GOT3 (cell line): ENCODE measurements at places on chromosomes 4 and X.

DNA sequence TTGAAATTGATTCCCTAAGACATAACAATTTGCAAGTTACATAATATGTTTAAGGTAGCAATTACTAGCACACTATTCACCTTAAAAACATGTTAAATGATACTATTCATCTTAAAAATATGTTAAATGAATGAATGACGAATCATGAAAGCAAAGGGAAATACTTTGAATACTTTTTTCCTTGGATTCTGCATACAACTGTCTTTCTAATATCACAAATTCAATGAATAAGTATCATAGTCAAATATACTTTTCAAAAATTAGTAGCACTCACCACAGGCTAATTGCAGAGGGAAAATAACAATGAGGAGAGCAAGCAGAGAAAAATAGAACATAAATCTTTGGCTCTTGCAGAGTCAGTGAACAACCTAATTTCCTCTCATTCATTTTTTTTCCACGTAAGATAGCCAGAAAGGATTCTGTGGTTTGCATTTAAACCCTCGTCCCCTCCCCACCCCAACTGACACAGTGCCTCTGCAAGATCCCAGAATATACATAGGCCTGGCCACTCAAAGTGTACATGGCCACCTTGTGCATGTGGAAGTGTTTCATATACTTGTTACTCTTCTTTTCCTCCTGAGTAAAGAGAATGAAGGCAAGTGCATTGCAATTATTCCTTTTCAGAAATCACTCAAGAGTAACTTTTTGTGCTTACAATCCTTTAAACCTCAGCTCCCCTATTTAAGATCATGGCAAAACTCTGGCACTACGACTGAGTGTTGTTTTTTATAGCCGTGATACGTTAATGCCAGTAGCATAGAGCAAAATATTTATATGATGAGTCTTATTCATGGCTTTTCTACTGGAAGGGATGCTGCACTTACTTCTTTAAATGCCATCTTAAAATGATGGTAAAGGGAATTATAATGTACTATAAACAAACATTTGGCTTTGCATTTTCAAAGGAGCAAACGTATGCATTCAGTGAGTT lies 236.4 kb downstream of the PDGFC start:
- DNase-seq: no peak

DNA sequence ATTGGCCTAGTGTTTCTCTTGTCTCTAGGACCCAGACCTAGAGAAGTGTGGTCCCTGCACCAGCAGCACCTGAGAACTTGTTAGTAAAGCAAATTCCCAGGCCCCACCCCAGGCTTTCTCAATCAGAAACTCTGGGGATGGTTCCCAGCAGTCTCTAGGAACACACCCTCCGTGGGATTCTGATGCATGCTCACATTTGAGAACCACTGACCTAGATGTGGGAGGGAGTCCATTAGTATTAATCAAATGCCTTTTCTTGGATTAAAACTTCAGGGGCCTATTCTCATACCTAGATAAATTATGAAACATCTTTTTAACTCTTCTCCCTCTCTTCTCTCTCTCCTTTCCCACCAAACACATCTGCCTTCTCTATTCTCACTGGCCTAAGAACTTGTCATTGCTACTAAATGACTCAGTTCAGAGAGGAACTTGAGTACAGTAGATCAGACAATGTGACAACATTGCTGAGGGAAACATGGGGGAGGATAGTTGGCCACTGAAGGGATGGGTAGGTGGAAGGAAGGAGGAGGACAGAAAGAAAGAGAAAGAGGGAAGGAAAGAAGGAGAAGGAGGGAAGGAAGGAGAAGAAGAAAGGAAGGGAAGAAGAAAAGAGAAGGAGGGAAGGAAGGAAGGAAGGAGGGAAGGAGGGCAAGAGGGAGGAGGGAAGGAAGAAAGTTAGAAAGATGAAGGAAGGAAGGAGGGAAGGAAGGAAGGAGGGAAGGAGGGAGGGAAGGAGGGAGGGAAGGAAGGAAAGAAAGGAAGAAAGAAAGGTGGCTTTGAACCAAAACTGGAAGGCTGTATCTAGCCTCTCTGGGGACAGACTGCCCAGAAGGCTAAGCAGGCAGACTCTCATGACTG lies 132.7 kb upstream of the MAP3K15 start:
- DNase-seq: no peak

DNA sequence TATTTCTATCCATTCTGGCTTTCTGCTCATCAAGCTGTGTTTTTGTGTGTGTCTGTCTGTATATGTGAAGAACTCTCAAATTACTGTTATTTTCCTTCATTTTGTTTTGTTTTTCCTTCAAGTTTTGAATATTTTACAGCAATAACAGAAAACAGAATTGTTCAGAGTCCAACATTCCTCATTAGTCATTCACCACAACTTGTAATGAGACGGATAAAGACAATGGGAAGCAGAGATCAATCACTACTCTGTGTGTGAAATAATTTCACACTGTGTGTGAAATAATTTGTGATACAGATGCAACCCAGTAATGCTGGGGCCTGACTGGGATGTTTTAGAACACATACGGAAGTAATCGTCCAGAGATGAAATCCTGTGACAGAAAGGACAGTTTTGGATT lies 55.2 kb downstream of the HPGD start:
- no peak for DNase-seq

DNA sequence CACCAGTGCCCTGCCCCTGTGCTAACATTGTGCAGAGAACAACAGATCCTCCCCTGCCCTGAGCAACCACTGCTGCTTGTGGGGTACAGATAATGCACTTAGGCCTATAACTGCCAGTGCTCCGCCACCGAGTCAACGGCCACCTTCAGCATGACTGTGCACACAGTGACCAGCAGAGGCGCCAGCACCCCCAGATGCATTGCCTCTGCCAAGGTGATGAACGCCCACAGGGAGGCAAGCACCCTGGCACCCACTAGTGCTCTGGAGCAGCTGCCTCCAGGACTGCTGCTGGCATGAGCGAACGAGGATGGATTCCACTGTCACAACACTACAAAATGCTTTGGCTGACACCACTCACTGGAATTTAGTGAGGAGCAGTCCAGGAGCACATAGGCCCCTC lies 38.2 kb downstream of the SPIN2B start:
- no peak for DNase-seq

DNA sequence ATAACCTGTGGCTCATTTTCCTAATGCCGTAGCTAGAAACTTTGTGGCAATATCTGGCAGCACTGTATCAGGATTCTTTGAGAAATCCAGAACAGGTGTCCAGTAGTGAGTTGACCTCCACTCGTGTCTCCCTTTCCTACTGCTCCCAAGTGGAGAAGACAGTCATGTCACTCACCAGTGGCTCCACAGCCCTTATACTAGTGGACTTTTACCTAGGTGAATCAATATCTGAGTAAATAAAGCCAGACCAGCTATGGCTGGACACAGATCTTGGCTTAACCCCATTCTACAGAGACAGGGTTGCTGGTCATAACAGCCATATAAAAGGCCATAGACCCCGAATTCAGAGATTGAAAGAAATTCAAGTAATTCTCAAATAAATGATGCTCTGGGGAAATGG lies 46.5 kb upstream of the SHROOM4 start:
- DNase-seq: no peak

DNA sequence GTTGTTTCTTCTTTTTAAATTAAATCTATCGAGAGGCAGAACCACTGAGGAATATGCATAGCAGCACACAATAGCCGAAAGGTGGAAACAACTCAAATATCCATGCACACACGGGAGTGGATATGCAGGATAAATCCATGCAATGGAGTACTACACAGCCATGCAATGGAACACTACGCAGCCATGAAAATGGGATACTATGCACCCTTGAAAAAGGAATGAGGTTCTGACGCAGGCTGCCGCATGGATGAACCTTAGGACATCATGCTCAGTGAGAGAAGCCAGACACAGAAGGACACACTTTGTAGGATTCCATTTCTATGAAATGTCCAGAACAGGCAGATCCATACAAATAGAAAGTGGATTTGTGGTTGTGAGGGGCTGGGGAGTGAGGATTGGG lies 18.4 kb upstream of the P2RY8 start:
- DNase-seq: no peak

DNA sequence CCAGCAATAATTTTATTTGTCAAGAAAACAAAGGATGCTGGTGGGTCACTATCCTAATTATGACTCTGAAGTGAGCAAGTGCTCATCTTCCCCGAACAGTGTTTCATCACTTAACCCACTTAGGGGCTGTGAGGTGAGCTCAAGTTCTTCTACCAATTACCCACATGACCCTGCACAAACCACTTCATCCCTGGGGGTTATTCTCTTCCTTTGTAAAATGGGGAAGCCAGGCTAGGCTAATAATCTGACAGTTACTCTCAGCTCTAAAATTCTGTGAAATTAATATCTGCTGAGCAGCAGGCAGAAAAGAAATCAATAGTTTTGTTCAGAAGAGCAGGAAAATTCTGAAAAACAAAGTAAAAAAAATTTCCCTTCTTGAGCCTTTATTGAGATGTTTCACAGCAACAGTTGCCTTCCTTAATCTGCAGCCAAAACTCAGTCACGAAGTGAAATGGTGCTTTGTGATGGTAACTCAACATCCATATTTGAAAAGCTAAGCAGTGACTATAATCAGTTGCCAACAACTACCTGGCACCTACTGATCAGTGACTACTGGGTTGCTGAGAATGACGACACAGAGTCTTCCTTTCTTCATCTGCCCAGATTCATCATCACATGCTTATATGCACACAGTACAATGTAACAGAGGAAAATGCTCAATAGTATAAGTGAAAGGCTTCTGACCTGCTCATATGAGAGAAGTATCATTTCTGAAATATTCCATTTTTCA lies 24.1 kb downstream of the ATP8A1 start:
- no peak for DNase-seq

GRCh38 chr4:186723292-186724057 lies at the start of gene FAT1:
FAT1 (minus strand) TSS chr4:186723856; CDS start chr4:186709827, 14,029 bp downstream.
- no peak for DNase-seq

GRCh38 chrX:125627676-125628075 lies 308.0 kb downstream of the TEX13C start:
- DNase-seq: no peak

- no peak for DNase-seq
These were observed 82.2 kb downstream of the ANK2 start for GRCh38 chr4:113131621-113132020.

GRCh38 chr4:4260185-4260751 lies 12.2 kb upstream of the TMEM128 start:
- DNase-seq: no peak

GRCh38 chr4:1011022-1011665 lies at the start of gene FGFRL1:
FGFRL1 (plus strand) TSS chr4:1011626; CDS start chr4:1012486, 860 bp downstream.
- peak; percentile 35 for DNase-seq

DNA sequence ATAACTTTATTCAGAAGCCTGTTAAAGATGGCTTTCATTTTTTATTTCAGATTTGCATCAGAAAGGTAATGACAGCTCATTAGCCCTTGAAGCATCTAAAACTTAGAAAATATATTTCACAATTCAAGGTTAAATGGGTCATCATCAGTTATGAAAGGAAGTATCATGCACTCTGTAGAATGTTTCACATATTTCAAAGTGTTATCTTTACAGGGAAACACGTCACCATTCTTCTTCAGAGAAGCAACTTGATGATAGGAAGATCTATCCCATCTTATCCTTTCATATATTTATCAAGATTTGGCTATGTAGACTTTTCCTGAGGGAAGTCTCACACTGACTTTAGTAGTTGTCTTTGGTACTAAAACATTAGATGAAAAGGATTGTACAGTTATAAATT lies 277.8 kb downstream of the TENM3 start:
- DNase-seq: no peak

GRCh38 chrX:9997041-9997440 lies 29.9 kb downstream of the CLDN34 start:
- no peak for DNase-seq

- DNase-seq: no peak
These were observed 19.0 kb downstream of the IQSEC2 start for GRCh38 chrX:53262189-53262917.

GRCh38 chr4:121177246-121178137 lies 13.4 kb upstream of the TNIP3 start:
- DNase-seq: no peak

- DNase-seq: no peak
These were observed 35.6 kb downstream of the RASGEF1B start for GRCh38 chr4:81436096-81436495.

DNA sequence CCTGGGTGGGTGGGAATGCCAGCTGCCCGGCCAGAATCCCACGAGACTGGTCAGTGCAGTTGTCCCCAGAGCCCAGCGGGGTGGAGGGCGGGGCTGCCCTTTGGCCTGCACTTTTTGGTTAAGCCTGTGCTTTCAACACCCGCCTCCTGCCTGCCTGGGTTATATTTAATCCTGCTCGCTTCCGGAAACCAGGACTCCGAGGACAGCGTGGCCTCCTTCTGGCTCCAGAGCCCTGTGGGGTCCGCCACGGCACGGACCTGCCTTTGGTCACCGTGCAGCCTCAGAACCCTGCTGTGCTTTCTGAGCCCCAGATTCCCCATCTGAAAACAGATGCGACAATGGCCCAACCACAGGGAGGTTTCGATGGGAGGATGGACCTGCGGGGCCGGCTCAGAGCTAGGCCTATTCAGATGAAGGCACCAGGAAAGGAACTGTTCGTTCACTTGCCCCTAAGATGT lies 29.4 kb upstream of the KIAA0232 start:
- DNase-seq: no peak

DNA sequence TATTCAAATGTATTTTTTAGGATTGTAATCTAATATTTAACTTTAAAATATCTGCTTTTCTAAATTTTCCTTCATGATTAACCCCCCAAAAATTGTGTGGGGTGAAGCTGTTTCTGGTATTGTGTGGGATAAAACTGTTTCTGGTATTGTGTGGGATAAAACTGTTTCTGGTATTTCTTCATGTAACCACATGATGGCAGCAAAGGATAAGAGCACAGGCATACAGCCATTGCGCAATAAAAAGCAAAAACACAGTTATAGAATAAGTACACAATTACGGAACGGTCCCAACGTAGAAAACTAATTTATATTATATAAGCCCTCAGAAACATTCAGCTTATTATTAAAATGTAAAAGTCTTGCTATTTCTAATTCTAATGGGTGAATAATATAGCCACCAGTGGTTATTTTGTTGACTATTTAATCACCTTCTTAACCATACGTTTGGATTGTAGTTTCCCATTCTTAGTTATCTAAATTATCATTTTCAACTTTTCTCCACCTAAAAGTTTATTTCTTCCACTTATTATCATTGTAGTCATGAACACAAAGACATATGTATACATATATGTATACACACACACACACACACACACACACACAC lies 333.9 kb upstream of the FSTL5 start:
- DNase-seq: no peak

- DNase-seq: no peak
These were observed 12.7 kb downstream of the ART3 start for GRCh38 chr4:76087007-76087769.

DNA sequence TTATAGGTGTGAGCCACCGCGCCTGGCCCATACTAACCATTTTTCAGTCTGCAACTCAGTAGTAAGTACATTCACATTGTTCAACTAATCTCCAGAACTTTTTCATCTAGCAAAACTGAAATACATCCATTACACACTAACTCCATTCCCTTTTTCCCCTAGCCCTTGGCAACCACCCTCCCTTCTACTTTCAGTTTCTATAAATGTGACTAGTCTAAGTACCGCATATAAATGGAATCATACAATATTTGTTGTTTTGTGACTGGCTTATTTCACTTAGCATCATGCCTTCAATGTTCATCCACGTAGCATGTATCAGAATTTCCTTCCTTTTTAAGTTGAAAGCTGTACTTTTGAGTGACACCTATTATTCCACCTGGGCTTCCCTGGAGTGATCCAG lies 44.6 kb upstream of the SETD7 start:
- no peak for DNase-seq

GRCh38 chrX:8235026-8235425 lies 64.0 kb upstream of the VCX2 start:
- DNase-seq: no peak

- DNase-seq: no peak
These were observed 97.2 kb upstream of the EOLA2 start for GRCh38 chrX:150035531-150035930.

- DNase-seq: no peak
These were observed 1.8 kb downstream of the ARHGAP4 start for GRCh38 chrX:153924149-153924861.
